Uterus (tissue), 4 donors: ENCODE measurements at places on chromosomes 16 and 17.

GRCh38 chr17:6327007-6327406 is 107.9 kb downstream of the AIPL1 start:
- DNase-seq, result no peak

DNA sequence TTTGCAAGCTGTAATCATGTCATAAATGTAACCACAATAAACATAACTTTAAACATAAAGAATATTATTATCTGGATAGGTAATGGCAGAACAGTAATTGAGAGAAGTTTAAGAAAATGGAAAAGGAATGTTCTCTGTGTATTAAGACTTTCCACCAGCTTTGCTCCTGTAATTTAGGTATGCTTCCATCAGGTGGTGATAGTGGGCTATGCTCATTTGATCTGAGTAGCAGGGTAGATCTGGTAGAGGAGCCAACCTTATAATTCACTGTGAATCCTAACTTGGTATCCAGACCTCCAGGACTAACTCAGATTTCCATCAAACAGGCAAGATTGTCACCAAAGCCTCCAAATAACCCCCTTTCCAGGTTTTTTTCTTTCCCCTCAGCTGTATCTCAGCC is 137.9 kb upstream of the ZKSCAN2 start:
- no peak for DNase-seq

- no peak for DNase-seq
Measured at GRCh38 chr17:62611292-62611691, 16.2 kb upstream of the MRC2 start.

DNA sequence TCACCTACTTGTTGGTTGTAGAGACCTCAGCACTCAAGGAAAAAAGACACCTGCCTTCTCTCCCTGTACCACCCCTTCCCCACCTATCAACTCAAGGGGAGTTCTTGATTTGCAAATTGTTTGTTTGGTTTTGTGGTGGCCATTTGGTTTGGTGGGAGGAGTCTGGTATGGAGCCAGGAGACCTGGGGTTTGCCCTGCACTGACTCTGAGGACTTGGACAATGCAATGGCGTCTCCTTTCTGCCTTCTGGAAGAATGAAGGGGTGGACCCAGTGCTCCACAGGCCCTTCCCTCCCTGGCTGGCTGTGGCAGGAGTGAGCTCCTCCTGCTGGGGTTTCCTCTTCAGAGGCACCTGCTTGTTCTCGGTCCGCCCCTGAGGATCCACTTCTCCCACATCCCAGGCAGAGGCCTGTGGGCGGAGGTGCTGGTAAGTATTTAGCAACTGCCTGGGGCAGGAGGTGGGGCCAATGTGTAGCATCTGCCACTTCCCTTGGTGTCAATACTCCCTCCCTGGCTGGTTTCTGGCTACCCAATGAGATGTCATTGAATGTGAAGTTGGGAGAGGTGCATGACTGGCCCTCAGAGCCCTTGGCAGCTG is 164.5 kb downstream of the NTN1 start:
- no peak for DNase-seq

- no peak for DNase-seq
Measured at GRCh38 chr17:37083456-37083855, 134.7 kb downstream of the AATF start.

- no peak for DNase-seq
Measured at GRCh38 chr16:70712942-70713341, 27.1 kb upstream of the MTSS2 start.

DNA sequence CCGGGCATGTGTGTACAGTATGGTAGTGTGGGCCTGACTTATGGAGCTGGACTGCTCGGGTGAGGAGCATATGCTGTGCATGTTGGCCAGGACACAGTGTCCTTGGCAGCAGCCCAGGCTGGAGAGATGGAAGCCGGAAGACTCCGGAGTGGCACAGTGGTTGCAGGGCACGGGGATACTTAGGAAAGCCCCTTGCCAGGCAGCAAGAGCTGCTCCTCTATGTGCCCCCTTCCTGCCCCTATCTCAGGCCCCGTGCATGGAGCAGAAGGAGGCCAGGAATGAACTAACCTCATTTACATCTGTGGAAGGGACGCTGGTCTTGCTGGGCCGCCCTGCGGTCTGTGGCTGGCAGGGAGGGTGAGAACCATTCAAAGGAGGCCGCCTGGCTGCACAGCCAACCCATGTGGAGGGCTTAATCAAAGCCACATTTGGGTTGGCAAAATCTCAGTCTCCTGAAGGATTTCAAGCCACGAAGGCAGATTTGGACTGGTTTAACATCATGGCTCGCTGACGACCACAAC is 32.2 kb upstream of the RCVRN start:
- no peak for DNase-seq
